ENCODE measurements at places on chromosomes 6 and 20. TPM values are rescaled to one million over a fixed set of nuclear protein-coding genes. Genes with fewer than 3 reads are reported as not detected.

Gene FAM120B
- 6.0 TPM for total RNA-seq

Gene MYCT1
- total RNA-seq: 0.14 TPM

Gene GABBR1
- total RNA-seq: 5.7 TPM

Gene GSTA2
- total RNA-seq: not detected

Gene LHFPL5
- not detected for total RNA-seq

DNA sequence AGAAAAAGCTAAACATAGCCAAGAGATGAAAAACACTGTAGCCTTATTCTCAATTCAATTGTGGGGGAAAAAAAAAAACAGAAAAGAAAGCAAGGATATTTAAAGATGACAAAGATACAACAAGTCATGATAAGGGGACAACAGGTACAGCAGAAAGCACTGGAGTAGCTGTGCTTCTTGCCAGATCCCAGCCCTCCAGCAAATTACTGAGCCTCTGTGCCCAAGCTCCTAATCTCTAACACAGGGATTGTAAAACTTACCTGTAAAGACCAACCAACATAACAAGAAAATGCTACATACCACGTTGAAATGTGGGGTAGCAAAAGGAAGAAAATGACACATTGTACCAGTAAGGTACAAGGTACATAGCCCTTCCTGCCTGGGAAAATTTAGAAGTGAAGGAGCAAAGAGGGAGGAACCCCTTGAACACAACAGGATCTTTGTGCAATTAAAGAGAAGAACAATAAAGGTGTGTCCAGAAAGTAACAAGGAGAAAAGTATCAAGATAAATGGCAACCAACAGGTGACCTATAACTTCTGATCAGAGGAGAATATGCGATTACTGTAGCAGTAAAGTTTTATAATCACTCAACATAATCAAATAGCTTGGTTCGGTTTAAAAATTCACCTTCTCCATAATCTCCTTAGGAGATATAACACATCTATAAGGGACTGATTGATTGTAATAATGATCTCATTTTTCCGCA is 30.6 kb downstream of the PREP start:
- DNase-seq: no peak

GRCh38 chr6:151370509-151371078 is 20.8 kb downstream of the ZBTB2 start:
- no peak for DNase-seq

- no peak for DNase-seq
Observed at GRCh38 chr6:131163886-131164285, 28.6 kb downstream of the AKAP7 start.

GRCh38 chr6:3542032-3542640 is 85.3 kb upstream of the SLC22A23 start:
- DNase-seq: no peak

DNA sequence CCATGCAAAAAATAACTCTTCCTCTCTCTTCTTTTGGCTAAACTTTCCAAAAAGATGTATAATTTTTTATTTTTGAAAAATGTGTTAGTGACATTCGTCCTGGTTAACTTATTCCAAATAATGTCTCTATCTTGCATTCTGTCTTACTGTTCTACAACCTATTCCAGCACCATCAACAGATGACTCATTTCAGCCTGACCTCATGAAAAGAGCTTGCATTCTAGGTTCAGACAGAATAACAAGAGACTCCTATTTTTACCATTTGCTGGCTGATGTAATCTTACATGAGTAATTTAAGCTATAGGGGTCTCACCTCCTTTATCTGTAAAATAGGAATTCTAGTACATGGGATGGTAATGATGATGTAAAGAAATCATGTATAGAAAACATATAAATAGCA is 109.0 kb downstream of the FUT9 start:
- no peak for DNase-seq

DNA sequence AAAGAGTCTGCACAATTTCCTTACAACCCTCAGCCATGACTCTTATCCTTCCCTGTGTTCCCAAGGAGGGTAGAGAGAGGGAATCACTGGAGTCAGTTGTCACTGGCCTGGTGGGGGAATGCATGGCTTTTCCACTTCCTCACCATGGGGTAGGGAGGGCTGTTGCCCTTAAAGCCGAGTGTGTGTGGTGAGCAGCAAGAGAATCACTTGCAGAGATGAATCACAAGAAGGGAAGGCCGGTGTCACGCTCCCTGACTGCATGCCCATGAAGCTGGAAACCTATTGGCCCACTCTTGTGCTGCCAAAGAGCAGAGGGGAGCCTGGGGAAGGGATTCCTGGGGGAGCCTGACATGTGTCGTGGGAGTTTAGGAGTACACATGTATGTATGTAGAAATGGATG is 18.1 kb upstream of the BMP6 start:
- no peak for DNase-seq

Data from NCI-H460 (cell line).